Subcutaneous preadipocyte (primary cell): ENCODE measurements at places on chromosomes 2 and 18. TPM values are rescaled to one million over a fixed set of nuclear protein-coding genes. Genes with fewer than 3 reads are reported as not detected.

SGO2 gene
- 10.7 and 19.7 TPM in 2 replicates for total RNA-seq

ALKAL2 gene
- not detected in 2 replicates for total RNA-seq

ANKRD62 gene
- total RNA-seq = not detected in 2 replicates

LIMS3 gene
- 0.20 and 2.2 TPM in 2 replicates for total RNA-seq

C2orf80 gene
- not detected in 2 replicates for total RNA-seq

MROH2A gene
- not detected in 2 replicates for total RNA-seq

DOCK10 gene
- 37.8 and 53.2 TPM in 2 replicates for total RNA-seq

PTRHD1 gene
- 16.6 and 28.3 TPM in 2 replicates for total RNA-seq

GKN2 gene
- total RNA-seq = not detected in 2 replicates

CTIF gene
- 14.7 and 15.1 TPM in 2 replicates for total RNA-seq

FHOD3 gene
- total RNA-seq = 1.1 and 1.6 TPM in 2 replicates

TMEM169 gene
- 0.37 TPM in 1 of 2 replicates, not detected in the other for total RNA-seq

CFAP65 gene
- total RNA-seq = 0.20 TPM in 1 of 2 replicates, not detected in the other

PROC gene
- not detected in 2 replicates for total RNA-seq

SNORC gene
- 0.73 and 0.98 TPM in 2 replicates for total RNA-seq

RGPD3 gene
- total RNA-seq = under 0.01 and 0.20 TPM in 2 replicates

MPV17 gene
- 88.8 and 100 TPM in 2 replicates for total RNA-seq

TGFA gene
- total RNA-seq = not detected in 2 replicates

BMP10 gene
- total RNA-seq = under 0.01 TPM in 1 of 2 replicates, not detected in the other

SERPINB11 gene
- not detected in 2 replicates for total RNA-seq

INSIG2 gene
- total RNA-seq = 4.7 and 6.2 TPM in 2 replicates

RBM44 gene
- total RNA-seq = 0.37 and 0.39 TPM in 2 replicates

NOP58 gene
- total RNA-seq = 68.7 and 86.2 TPM in 2 replicates

MYO7B gene
- total RNA-seq = 0.37 TPM in 1 of 2 replicates, not detected in the other

UGT1A4 gene
- not detected in 2 replicates for total RNA-seq

VSNL1 gene
- total RNA-seq = 0.20 TPM in 1 of 2 replicates, not detected in the other
